ENCODE measurements at places on chromosomes 7 and 10.
A peak's percentile ranks its signal among the peaks of the same experiment; 100 is the strongest.

DNA sequence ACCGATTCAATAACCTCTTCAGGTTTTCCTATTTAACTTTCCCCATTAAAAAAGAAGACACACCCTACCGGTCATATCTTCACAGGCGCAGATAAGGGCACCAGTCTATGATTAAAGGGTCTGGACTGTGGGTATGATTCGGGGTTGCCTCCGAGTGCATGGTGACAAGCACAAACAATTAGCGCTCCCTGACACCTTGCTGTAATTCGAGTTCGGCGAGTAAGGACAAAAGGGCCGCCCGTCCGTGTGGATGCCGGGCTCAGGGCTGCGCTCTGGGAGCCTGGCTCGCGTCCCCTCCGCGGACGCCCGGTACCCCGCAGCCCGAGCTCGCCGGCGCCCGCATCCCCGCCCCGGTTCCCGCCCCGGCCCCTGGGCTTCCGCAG, 111.9 kb upstream of the RHEB start:
- DNase-seq: peak; percentile 8

GRCh38 chr7:137931823-137932222, 70.1 kb downstream of the CREB3L2 start:
- no peak for DNase-seq

DNA sequence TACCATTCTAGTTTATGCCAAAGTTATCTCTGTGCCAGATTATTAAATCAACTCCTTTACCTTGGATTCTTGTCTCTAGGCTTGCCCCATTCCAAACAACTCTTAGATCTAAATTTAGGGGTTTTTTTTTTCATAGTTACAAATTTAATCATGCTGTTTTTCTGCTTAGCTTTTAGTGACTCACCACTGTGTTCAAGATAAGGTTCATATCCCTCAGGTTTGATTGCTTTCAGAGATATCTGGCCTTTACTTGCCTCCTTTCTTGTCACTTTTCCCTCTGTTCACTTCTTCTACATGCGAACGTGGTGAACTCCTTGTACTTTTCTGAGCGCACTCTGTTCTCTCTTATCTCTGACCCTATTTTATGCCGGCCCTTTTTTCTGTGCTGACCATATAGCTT, 78.2 kb downstream of the VPS50 start:
- DNase-seq: no peak

- no peak for DNase-seq
These were observed 371.0 kb downstream of the DPP6 start for GRCh38 chr7:154423231-154423630.

DNA sequence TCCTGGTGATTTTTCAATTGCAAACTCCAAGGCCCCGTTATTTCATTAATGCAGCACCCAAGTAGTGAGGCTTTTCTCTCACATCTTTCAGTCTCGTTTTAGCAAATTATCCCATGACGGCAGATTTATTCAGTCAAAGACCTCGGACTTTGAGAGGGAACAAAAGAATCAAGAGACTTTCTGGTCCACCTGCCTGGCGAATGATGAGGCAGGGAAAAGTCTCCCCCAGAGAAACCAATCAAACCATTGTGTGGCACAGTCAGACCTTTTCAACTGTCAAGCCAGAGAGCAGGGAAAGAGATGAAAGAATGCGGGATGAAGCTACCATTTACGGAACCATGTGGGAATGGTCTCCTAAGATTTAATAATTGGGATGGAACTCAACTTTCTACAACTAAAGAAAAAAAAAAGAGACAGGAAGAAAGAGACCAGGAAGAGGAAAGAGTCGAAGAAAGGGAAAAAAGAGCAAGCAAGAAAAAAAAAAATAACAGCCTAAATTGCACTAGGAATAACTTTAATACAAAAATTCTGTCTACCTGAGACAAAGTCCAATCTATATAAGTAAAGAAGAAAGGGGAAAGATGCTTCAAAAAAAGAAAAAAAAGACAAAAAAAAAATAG, 22.8 kb downstream of the GLI3 start:
- DNase-seq: no peak

- no peak for DNase-seq
These were observed 13.4 kb upstream of the CARD11 start for GRCh38 chr7:3057066-3057420.

DNA sequence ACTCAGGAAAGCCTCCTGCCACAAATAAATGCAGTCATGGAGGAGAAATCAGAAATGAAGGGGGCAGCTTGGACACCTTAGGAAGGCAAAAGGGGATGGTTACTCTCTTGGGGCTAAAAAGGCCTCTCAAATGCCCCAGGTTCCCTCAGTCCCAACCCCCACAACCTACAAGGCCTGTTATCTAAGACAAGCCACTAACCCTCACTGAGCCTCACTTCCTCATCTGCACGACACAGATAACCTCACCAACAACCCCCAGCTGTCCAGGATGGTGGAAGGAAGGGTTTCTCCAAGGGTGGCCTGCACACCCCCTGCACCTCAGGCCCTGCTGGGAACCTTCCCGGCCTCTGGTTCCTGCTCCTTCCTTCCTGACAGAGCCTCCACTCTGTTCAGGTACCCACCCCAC, 29.2 kb downstream of the SORBS1 start:
- no peak for DNase-seq

GRCh38 chr10:79400146-79401004, 45.0 kb downstream of the ZCCHC24 start:
- peak; percentile 21 for DNase-seq

DNA sequence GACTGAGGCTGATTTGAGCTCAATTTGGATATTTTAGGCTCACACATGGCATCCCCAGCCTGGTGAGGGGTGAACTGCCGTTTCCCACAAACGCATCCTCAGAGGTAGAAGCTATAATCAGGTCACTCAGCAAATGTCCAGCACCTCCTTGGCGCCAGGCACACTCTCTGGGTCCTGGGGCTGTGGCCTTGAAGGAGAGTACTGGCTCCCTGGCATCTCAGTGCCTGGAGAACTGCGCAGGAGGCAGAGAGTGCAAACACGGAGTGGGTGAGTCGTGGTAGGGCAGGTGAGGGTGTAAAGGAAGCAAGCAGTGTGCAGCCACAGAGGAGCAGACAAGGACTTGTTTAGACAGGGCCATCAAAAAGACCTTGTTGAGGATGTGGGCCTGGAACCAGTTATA, 224.0 kb upstream of the ZNF32 start:
- no peak for DNase-seq

DNA sequence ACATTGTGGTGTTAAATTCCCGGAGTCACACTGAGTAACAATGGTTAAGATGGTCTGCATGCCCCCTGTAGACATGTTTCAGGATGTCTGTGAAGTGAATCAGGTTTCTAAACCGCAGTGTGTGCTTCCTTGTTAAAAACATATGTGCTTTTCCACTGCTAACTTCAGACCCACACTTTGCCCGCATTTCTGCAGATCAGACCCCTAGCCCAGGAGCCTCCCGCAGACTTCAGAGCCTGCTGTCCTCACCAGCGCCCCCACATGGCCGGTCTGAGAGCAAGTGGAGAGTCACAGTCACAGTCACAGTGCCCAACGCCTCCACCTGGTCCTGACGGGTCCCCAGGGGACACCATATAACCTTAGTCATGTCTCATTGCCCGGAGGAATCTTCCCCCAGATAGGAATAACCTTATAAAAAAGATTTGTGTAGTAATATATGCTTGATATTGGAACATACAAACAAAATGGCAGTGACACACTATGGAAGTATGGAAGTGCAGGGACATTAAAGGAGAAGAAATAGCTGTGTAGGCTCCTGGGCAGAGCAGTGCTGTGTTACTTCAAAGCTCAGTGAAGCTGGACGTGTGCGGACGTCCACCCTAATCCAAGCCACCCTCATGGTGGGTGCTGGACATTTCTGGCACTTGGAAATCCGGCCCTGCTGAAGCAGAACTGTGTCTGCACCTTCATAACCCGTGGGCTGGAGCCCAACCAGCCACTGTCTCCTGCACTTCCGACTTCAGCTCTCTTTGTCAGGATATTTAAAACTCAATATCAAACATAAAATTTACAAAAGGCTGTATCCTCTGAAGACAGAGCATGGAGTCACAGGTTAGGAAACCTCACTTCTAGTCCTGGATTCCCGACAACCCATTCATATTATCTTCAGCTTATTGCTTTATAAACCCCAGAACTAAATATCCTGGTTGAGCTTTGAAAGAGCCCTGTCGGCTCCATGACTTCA, 29.0 kb downstream of the GSTO2 start:
- peak; percentile 10 for DNase-seq

DNA sequence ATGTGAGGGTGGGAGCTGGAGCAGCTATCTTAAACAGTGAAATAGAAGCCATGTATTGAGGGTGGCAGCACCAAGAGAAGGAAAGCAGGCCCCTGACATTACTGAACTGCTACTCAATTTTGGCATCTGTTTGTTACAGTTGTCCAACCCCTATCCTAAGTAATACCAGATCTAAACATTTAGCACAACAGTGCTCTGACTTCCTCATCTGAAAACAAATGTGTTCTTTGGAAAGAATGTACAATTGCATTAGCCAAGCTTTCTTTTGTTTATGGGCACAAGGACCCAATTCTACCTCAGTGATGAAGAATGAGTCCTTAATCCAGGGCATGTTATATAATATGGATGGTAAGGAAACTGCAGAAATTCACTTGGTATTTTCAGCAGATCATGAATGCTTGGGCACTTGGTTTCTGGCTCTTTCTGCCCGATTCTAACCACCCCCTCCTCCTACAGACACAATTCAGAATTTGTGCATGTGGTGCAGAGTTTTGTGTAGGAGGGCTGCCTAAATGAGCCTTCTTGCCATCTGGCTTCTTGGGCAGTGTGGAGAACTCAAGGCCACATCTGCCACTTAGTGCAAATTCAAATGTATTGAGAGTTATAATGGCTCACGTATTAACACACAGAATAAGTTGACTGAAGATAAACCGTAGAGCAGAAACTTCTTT, 36.9 kb upstream of the KMT2E start:
- no peak for DNase-seq

- no peak for DNase-seq
These were observed 1144.1 kb downstream of the GATA3 start for GRCh38 chr10:9198611-9199010.

GRCh38 chr7:34162677-34163076, 257.3 kb downstream of the BMPER start:
- peak; percentile 87 for DNase-seq

DNA sequence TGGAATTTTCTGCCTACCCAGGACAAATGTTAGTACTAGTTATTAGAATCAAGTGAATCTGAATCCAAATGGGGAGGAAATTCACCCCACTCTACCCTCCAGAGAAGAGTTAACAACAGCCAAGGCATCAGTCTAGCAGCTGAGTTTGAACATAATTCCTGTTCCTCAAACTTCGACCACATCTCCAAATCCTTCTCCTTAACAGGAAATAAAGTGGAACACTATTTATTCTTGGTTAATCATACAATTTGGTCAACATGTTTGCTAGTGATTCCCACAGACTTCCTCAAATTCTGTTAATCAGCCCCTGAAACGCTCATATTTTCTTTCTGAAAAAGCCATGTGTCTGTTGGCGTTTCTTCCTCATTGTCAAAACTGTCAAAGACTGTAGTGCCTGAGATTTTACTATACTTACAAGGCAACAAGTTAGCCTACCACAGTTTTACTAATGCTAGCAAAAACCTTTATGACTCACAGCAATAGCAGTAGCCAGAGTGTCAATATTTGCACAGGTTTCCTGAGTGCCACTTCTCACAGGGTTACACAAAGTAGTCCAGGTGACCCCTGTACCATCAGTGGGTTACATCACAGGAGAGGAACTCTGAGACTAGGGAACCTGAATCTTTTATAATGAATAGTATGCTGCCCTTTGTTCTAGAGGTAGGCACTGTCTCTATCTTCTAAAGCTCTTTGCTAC, 202.9 kb downstream of the GRM3 start:
- DNase-seq: no peak

GRCh38 chr10:83959328-83959727, 180.0 kb upstream of the GHITM start:
- no peak for DNase-seq

DNA sequence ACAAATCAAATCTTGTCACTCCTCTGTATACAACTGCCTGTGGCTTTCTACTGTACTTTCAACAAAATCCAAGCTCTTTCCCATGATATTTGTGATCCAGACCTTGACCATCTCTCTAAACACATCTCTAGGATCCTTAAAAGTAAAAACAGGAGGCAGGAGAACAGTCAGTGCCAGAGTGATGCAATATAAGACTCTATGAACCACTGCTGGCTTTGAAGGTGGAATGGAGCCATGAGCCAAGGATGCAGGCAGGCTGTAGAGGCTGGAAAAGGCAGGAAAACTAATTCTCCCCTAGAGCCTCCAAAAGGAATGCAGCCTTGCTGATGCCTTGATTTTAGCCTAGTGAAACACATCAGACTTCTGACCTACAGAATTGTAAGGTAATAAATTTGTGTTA, 45.5 kb upstream of the LRRN3 start:
- DNase-seq: no peak

DNA sequence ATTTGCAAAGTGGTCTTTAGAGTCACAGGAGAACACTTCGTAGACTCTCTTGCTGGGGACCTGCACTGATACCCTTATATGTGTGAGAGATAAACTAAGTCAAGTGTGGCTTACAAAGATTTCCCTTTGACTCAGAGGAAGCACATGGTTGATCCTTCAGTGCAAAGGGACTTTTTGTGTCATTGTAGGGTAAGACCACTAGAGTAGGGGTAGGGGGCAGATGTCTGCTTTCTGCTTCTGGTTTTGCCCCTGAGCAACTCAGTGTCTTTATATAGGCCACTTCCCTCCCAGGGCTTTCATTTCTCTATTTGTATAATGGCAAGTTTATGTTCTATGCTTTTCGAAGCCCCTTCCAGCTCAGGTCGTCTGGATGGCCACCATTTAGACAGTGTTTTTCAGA, 281.7 kb downstream of the SORCS3 start:
- DNase-seq: no peak

- DNase-seq: no peak
These were observed 72.0 kb upstream of the BTBD16 start for GRCh38 chr10:122199070-122199469.

- peak; percentile 63 for DNase-seq
These were observed 270.4 kb downstream of the HGF start for GRCh38 chr7:81499262-81500116.

DNA sequence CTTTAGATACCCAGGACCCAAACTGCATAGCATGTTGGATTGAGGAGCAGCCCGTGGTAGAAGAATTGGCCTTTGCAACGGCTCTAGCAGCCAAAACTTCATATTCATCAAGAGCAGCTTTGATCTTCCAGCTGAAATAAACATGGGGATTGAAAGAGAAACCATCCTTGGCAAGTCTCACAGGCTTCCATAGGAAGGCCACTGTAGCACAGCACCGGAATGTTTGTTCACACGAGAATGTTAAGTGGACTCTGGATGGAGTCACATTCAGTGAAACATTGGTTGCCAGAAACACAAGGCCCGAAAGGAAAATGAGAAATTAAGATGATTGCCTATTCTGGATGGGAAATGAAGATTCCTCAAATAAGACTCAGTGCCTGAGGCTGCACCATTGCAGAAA, 97.4 kb downstream of the RAB18 start:
- no peak for DNase-seq
